ENCODE measurements at places on chromosomes 2 and 18.

GRCh38 chr2:11790228-11790627 lies 43.8 kb downstream of the LPIN1 start:
- no peak for DNase-seq

DNA sequence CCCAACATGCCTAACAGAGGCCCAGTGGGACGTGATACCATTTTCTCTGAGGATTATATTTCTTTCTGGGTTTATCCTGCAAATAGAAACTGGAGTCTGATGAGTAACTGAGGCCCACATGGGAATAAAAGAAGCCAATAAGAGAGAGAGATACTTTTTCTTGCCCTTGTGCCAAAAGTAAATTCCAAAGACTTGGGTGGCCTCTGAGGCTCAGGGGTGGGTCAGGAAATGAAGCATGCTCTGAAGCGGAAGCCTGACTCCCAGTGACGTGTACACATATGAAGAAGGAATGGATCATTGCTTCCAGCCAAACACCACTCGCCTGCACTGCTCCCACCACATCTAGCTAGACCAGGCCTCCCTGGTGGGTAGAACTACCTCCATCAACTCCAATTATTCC lies 273.6 kb upstream of the NCKAP5 start:
- DNase-seq, result no peak

GRCh38 chr18:6807515-6808257 lies 78.2 kb downstream of the ARHGAP28 start:
- DNase-seq, result no peak

- DNase-seq, result peak; percentile 15
Measured at GRCh38 chr2:200812122-200813022, 662 bp downstream of the BZW1 start.

DNA sequence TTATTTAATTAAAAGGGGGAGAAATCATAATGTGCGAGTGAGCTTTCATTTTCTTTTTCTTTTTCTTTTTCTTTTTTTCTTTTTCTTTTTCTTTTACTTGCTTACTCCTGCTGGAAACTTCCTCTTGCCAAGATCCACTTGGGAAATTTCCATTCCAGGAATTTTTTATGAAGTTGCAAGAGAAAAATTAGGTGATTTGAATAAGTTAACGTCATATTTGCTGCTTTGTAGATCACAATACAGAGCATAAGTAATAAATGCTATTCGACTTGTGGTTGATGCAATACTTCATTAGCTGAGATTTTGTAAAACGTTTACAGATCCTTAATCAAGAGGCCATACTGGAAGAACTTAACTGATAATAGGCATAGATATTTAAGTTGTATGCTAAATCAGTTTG lies 354.7 kb upstream of the SMIM21 start:
- DNase-seq, result no peak

DNA sequence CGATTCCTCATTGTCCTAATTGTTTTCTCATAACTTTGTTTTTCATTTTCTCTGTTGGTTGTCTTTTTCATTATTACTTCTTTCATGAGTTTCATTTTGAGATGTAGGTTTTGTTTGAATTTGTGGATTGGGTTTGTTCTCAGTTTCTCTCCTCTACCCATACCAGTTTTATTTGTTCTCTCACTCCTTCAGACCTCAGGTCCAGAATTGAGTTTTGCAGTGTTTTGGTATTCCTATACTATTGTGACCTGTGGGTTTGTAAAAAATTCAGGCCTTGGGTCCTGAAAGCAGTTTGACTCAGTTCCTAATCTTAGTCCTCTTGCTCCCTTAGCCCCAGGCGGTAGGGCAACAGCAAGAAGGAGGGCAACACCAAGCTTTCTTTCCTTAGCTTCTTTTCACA lies 28.3 kb upstream of the UBE2E3 start:
- DNase-seq, result no peak

DNA sequence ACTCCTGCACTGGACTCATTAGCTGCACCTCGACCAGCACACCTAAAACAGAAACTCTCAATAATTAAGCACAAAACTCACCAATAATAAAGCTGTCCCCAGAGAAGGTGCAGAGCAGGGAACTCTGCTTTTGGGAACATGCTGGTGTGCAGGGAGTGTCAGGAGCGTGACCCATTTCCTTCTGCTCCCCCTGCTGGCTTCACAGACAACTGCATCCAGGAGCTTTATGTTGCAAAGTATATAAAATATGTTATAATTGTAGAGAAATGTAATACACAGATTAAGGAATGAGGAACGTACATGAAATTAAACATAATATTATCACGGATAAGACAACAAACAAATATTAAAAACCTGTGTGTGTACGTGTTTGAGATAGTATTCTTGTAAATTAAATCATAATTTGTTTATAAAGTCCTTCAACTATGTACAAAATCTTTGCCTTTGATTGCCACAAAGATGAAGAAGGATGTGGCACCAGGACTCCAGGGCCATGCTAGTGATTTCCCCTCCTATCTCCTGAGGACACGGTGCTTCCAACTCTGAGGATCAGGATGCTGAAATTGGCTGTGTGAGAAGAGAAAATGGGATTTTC lies 68.6 kb upstream of the MAL start:
- peak; percentile 13 for DNase-seq

GRCh38 chr18:62870643-62871042 lies 155.3 kb downstream of the PHLPP1 start:
- no peak for DNase-seq

GRCh38 chr2:212736385-212736726 lies 197.8 kb upstream of the ERBB4 start:
- DNase-seq, result no peak

GRCh38 chr2:238473014-238473413 lies 46.3 kb downstream of the ASB1 start:
- DNase-seq, result no peak

DNA sequence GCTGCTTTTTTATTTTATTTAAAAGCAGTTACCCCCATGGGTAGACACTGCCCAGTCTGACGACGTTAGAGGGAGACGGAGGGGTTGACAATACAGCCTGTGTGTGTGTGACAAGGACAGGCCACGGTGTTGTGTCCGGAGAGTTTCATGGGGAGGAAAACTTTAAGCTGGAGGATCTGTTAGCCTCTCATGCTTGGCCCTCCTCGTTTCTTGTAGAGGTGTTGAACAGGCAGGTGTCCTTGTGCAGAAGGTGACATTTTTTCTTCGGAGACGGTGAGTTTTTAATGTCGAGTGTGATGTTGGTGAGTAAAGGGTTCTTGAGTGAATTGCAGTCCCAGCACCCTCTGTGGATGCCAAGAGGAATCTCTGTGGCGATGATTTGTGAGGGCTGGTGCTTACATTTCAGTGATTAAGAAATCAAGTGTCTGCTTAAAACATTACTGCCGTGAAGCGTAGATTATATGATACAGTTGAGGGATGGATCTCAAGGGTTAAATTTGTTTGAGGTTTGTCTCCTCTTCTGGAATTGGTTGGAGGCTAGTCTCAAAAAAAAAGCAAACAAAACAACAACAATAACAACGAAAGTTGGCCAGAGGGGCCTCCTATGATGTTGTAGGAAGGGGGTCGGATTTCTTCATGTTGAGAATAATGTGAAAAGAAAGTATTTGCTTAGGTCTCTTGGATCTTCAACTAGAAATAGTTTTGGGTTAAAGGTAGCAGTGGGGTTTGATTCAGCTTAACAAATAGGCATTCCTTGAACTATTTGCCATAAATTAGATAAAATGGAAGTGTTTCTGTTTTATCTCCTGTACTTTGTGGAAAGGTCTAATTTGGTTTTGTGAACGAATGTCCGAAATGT lies 1.6 kb downstream of the NCOA1 start:
- DNase-seq, result no peak

- no peak for DNase-seq
Measured at GRCh38 chr2:230246206-230246605, 20.7 kb downstream of the SP140 start.

GRCh38 chr2:136325844-136326331 lies 207.9 kb upstream of the CXCR4 start:
- no peak for DNase-seq

DNA sequence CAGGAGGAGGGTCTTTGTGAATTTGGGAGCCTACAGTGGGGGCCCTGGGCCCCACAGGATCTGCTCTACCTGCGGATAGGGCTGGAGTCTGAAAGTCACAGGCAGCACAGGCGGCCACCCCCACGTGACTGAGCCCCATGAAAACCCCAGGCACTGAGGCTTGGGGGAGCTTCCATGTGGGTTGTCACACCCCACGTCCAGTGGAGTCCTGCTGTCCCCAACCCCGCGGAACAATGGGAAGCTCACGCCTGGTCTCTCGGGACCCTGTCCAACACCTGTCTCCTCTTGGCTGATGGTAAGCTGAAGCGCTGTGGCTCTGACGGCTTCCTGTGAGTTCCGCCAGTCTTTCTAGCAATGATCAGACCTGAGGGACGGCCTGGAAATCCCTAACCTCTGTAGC lies 85.8 kb downstream of the PTGR3 start:
- no peak for DNase-seq

DNA sequence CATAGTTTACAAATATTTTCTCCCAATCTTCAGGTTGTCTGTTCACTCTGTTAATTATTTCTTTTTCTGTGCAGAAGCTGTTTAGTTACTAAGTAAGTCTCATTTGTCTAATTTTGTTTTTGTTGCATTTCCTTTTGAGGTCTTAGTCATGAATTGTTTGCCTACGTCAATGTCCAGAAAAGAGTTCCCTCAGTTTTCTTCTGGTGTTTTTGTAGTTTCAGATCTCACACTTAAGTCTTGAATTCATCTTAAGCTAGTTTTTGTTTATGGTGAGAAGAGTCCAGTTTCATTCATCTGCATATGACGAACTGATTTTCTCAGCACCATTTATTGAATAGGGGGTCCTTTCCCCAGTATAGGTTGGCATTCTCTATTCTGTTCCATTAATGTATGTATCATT lies 1252.2 kb upstream of the TMEFF2 start:
- no peak for DNase-seq

DNA sequence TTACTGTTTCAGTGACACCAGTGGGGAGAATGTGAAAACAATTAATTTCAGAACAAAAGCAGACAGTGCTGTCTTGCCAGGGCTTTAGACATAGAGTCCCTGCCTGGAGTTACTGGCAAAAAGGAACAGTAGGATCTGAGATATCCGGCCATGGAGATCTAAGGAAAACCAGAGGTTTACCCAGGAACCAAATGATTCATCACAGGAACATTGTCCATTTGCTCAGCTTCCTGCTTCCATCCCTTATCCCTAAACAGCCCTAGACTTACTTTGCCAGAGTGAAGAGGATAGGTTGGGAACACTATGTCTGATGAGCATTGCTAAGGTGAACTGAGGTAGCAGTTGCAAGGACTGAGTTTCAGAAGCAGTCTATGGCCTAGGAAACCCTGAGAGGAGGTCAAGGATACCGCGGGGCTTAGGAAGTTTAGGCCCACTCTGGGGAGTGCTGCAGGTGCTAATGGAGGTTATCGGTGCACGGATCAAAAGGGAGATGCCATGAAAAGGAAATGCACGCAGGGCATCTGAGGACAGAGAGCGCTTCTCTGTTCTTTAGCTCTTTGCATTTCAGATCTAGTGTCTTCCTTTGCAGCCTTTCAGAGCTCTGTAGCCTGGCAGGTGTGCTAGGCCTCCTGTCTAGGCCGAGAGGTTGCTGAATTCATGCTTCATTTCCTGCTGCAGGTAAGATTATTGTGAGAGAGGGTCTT lies 223.9 kb downstream of the CDCA7 start:
- DNase-seq, result no peak

GRCh38 chr18:26458526-26459232 lies 89.7 kb downstream of the KCTD1 start:
- no peak for DNase-seq
